ENCODE measurements at places on chromosomes 1 and 21. TPM values are rescaled to one million over a fixed set of nuclear protein-coding genes. Genes with fewer than 3 reads are reported as not detected.

DNA sequence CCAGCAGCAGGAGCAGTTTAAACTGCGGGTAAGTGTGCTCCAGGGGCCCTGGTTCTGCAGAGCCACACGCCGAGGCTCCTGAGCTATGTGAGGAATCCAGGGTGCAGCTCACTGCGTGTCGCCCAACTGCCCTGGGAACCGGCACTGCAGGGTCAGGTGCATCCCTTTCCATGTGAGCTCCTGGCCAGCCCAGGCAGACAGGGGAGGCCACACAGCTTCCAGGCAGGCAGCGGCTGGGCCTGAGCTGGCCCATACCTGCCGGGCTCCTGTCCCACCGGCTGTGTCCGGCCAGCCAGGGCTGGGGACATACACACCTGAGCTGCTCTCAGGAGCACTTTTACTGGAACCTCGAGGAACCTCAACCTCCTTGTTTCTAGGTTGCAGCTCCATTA lies 18.6 kb upstream of the COL18A1 start:
- no peak for DNase-seq

CD164L2 gene
- total RNA-seq, result not detected

DNA sequence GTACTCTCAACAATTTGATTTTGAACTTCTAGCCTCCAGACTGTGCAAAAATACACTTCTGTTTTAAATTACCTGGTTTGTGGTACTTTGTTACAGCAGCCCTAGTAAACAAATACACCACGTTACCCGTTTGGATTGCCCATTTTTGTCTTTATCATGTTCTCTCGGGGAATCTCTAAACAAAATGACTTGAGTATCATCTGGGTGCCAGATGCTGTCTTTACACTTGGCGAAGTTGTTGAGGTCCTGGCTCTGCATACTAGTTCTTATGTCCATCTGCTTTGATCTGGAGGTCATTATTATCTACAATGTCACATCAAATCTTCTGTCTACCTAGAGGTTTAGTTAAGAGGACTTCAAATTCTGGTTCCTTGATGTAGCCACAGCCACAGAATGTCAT lies 142.4 kb upstream of the NRIP1 start:
- peak; percentile 30 for DNase-seq

- no peak for DNase-seq
Measured at GRCh38 chr1:52904927-52905698, 16.4 kb downstream of the ECHDC2 start.

DNA sequence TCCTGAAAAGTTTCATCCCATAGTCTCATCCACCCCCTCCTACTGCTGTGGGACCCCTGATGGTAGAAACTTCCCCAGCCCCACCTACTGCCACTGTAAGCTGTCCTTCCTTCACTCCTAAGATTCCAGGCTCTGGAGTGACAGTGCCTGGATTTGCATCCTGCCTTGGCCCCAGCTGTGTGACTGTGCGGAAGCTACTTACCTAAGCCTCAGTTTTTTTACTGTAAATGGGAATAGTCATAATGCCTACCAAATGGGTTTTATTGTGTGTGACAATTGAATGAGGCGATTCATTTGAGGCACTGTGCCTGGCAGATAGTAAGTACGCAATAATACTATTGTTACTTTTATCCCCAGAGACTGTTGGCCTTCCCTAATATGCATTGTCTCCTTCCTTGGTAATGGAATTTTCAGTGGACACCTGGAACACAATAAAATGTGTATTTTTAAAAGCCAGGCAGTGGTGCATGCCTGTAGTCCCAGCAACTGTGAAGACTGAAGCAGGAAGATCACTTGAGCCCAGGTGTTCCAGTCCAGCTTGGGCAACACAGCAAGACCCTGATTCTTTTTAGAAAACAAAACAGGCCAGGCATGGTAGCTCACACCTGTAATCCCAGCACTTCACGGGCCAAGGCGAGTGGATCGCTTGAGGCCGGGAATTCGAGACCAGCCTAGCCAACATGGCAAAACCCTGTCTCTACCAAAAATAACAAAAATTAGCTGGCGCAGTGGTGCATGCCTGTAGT lies 55.0 kb upstream of the ZNF326 start:
- DNase-seq, result no peak

GRCh38 chr1:42657201-42657600 lies 1.0 kb upstream of the PPIH start:
- DNase-seq, result no peak

DNA sequence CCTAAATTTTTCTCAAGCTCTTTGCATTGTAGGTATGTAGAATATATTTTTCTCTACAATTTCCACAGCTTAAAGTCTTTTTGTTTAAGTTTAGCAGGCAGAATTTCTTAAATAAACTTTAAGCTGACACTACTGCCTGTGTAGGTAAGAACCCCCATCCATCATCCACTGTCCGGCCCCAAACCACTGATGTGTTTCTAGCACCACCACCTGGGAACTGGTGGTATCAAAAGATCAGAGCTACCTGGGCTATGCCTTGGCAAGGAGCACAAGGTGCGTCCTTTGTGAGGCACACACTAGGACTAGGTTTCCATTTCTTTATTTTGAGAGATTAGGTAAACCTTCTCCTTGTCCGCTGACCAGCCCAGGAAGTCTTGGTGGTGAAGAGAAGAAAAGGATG lies 10.5 kb upstream of the LELP1 start:
- no peak for DNase-seq

GRCh38 chr21:35578347-35578782 lies 482.0 kb downstream of the SETD4 start:
- peak; percentile 88 for DNase-seq

ACOT11 gene
- total RNA-seq, result 0.39 TPM

DNA sequence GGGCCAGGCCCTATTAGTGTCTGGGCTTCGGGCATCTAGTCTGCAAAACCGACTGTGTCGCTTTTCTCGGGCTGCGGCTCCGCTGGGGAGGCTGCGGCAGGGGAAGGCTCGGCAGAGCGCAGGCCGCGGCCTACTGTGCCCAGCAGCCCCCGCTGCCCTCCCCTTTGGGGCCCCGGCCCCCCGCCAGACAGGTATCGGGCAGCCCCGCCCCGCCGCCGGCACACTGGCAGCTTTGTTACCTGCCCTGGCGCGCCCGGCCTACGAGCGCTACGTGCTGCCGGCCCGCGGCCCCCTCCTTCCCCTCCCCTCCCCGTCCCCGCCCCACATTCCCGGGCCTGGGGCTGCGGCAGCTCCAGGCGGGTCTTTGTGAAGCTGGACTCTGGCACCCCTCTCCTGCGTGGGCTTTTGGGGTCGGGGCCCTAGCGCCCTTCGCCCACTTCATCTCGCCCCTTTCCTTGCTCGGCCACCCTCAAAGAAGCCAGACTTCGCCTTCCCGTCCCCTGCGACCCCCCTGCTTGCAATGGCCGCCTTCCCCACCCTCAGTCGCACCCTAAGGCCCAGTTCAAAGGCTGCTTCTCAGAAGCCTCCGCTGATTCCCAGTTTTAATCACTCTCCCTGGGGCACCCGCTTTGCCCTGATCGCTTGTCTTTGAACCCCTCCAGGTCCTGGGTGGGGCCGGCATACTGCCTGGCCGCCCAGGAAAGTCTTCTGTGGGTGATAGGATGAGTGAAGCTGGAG lies 48.9 kb upstream of the SLC2A1 start:
- DNase-seq, result no peak

FUBP1 gene
- 72.6 TPM for total RNA-seq

DNA sequence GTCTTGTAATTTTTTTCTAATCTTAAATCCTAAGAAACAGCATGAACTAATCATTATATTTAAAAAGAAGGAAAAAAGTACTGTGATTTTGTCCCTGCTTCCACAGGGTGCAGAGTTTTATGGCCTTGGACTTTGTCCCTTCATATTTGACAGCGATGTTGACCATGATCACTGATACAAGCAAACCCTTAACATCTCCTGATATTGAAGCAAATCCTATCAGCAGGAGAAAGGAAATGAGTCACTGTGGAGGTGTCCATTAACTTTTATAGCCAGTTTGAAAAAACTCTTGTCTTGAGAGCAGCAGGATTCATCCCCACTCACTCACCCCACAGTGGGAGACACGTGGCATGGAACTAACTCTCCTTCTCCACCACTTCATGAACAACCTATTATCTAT lies 5.1 kb upstream of the REG4 start:
- DNase-seq, result peak; percentile 64

DNA sequence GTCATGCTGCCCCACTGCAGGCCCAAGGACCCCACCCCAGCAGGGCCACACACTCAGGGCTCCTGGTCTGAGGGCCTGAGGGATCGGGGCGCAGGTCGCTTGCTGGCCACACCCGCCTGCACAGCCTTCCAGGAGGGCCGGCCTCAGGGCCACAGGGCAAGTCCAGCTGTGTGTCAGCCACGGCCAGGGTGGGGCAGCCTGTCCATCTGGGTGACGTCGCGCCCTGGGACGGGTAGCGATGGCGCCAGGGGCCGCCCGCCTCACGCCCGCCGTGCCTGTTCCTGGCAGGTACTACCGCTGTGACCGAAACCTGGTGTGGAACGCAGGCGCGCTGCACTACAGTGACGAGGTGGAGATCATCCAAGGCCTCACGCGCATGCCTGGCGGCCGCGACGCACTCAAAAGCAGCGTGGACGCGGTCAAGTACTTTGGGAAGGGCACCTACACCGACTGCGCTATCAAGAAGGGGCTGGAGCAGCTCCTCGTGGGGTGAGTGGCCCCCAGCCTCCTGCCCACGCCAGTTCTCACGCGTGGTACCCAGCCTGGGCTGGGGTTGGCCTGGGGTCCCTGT lies 2.5 kb downstream of the COL6A1 start:
- DNase-seq, result peak; percentile 54

DNA sequence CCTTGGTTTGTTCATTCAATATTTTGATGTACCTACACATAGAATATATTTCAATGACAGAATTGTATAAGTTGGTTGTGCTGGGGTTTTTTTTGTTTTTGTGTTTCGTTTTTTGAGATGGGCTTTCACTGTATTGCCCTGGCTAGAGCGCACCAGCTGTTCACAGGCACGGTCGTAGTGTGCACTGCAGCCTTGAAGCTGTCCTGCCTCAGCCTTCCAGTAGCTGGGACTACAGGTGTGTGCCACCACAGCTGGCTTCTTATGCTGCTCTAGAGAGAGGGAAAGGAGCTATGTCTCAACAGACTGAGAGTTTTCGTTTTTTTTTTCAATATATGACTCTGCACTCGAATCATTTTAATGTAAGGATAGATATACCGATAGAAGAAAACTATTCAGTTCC lies 102.6 kb downstream of the NTNG1 start:
- DNase-seq, result no peak

GRCh38 chr1:4298361-4299083 lies 355.9 kb upstream of the AJAP1 start:
- no peak for DNase-seq

CCDC181 gene
- total RNA-seq, result 1.2 TPM

DNA sequence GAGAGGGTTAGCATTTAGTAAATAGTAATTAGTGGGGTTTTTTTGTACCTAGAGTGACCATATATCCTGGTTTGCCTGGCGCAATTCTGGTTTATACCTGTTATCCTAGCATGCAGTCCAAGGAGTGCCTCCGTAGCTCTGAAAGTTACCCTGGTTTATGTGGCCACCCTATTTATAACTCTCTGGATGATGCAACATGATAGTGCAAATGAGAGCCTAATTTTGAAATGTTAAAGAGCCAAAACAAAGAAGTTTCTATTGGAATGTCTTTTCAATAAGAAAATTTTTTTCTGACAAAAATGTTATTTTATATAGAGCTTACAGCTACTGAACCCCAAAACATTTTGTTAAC lies 5.7 kb downstream of the AHCYL1 start:
- DNase-seq, result no peak
